ENCODE measurements at places on chromosomes 6 and 20.

GRCh38 chr6:165562421-165563090 is 100.5 kb downstream of the PDE10A start:
- DNase-seq = no peak

GRCh38 chr6:145110109-145110508 is 625.2 kb downstream of the EPM2A start:
- DNase-seq = no peak

DNA sequence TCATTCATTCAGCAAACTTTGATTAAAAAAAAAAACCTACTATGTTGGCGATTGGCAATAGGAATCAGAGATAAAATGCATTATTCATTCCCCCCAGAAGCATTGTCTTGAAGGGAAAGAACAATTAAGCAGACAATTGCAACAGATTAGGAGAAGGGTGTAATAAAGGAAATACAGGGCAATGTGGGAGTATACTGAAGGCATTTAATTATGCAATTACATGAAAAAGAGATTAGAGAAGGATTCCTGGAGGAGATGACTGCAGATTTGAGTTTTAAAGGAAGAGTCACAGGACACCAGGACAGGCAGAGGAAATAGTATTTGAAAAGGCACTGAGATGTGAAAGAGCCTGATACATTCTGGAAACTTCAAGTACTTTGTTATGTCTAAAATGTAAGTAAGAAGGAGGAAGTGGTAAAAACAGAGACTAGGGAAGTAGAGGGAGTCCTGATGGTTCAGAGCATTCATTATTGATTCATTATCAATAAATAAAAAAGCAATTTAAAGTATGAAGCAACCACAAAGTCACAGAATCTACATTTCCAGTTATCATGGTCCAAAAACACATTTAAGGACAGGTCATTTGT is 43.7 kb downstream of the THEMIS start:
- no peak for DNase-seq

DNA sequence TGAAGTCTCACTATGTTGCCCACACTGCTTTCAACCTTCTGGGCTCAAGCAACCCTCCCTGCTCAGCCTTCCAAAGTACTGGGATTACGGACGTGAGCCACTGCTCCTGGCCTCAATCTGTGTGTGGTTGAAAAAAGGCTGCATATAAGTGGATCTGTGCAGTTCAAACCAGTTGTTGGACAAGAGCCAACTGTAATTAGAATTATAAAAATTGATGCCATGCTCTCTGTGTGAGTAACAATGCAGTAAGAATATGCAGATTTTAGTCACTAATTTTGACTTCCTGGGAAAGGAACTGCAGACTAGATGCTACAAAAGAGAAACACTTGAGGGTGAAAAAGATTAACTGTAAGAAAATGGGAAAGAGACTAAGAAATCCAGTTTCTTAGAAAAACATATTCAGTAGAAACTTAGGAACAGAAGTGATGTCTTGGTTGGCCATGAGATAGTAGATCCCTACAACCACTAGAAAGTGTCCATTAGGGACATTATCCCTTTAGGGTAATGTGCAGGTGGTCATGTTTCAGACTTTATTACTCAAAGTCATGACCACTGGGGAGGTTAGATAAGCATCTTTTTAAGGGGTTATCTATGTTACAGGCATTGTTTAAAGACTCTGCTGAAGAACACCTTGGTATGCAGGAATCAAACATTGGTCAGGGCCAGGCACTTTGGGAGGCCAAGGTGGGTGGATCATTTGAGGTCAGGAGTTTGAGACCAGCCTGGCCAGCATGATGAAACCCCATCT is 26.3 kb downstream of the ITCH start:
- no peak for DNase-seq

- no peak for DNase-seq
Observed at GRCh38 chr20:18055261-18055660, 2.5 kb downstream of the OVOL2 start.

DNA sequence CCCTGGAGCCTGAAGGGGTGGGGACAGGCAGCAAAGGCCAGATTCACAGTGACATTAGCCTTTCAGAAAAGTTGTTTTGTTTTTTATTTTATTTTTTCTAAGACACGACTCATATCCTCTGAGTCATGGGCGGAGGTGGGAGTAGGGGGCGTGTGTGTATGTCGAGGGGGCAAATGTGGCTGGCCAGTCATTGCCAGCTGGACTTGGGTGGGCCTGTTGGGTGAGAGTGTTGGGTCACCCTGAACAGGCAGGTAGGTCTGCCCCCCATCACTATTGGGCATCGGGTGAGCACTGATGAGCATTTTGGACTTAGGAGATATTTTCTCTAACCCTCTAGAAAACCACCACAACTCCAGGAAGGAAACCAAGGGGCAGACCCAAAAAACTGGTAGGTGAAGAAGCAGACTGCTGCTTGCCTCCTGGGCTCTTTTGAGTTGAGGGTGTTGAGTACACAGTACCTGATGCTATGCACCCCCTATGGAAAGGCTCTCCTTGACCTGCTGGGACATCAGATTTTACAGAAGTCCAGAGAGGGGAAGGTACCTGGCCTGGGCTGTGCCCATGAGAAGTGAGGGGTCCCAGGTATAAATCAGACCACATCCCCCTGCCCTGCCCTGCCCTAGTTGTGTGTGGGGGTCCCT is 5.6 kb downstream of the SMIM29 start:
- no peak for DNase-seq
